Umbilical cord (tissue), 2 donors: ENCODE measurements at places on chromosomes 7 and 10.

DNA sequence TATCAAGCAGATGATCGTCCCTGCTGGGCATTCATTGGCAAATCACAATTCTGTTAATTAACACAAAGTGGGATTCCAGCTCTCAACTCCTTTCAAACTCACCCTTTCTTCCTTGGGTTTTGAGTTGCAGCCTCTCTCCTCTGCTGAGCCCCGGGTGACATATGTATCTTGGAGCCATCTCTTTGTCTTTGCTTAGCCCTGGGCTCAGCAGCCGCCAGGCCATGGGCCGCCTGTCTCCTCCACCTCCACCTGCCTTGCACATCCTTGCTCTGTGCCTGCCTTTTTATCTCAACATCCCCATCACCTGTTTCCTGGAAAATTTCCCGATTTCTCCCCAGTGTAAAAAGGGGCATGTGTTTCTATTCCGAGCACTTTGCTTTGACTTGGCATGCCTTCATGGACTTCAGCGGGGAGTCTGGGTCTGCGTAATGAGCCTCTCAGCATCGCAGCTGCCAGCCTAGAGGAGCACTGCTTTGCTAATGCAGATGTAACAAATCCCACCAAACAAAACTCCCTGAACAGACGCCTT, 141.3 kb upstream of the AGK start:
- no peak for DNase-seq

GRCh38 chr7:137848095-137848494, 1.3 kb upstream of the DGKI start:
- no peak for DNase-seq

- DNase-seq = no peak
These were observed 188.5 kb upstream of the KLF14 start for GRCh38 chr7:130922206-130923112.

DNA sequence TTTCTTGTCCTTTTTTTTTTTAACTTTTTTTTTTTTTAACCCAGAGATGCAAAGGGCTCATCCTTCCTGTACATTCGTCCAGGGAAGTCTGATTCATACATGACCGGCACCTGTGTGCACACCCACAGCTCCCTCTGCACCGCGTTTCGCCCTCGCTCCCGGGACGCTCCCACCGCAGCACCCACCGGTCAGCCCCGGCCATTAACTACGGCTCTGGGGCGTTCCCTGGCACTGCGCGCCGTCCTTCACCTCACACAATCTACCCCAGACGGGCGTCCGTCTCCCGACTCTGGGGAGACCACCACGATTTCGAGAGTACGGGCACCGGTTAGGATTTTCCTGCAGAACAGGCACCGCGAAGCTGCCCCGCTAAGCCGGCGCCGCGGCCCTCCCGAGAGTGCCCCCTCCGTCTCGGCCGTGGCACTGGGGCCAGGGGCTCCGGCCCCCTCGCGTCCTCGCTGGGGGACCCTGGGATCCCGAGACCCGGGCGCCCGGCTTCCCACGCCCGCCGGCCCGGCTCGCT, 452 bp downstream of the ATE1 start:
- DNase-seq = peak; percentile 56

DNA sequence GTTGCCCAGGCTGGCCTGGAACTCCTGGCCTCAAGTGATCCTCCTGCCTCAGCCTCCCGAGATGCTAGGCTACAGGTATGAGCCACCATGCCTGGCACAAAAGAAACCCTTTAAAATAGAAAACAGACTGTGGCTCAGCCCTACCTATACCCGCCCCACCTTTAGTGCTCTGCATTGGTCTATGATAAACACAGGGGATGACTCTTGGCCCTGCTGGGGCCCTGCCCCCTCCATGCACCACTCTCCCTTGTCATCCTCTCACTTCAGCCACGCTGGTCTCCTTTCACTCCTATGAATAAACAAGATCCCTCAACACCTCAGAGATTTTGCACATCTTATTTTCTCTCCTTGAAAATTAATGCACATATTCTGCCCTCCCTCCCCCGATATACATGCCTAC, 251.4 kb upstream of the KLF14 start:
- DNase-seq = no peak

GRCh38 chr10:91556691-91557566, 75.9 kb downstream of the PPP1R3C start:
- no peak for DNase-seq

DNA sequence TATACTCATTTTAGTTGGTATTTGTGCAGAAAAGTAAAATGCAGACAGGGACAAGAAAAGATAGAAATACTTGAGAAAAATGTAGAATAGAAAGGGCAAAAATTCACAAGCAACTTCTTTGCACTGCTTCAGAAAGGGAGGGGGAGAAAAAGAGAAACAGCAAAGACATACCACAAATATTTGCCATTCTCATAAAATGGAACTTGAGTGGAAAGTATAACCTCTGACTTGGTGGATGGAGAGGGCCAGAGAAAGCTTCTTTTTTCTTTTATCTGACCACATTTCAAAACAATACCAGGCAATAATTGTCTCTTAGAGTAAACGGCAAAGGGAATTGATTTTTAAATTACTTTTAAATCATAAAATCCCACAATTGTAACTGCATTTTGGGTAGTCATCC, 35.8 kb upstream of the TRUB1 start:
- DNase-seq = no peak
